OCI-LY7 (cell line): ENCODE measurements at places on chromosomes 3 and 15.
A peak's percentile ranks its signal among the peaks of the same experiment; 100 is the strongest.

DNA sequence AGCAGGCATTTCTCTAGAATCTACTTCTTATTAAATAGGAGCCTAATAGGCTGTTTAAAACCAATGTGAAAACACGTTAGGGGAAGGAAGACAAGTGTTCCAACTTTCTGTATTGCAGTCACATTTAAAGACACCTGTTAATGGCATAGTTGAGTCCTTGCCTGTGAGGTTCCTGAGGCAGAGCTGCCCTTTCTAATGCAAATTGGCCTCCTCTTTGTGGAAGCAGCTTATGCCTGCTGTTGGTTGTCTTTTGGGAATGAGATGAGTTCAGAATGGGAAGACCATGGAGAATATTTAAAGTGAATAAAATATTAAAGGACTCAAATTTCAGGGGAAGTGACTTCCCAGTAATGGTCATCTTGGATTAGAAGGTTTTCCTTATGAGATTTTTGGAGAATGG, 51.2 kb downstream of the NEK11 start:
- no peak for DNase-seq

- peak; percentile 53 for DNase-seq
These were observed 142.8 kb downstream of the LIPC start for GRCh38 chr15:58574631-58575030.

GRCh38 chr3:138888560-138888959, 53.8 kb upstream of the PIK3CB start:
- DNase-seq, result no peak

DNA sequence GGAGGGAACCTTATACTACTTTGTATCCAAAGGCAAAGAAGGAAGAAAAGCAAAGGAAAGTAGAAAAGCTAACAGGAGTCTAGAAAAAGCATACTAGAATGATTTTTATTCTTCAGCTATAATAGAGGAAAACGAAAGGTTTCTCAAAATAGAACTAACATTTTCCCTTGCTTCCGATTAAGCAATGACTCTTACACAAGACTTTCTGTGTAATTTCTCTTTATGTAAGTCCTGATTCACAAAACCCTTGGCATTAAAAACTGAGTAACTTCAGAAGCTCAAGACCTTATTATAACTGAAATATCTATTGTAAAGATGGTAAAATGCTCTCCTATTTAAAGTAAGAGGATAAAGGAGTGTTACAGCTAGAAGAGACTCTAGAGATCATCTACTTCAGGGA, 97.4 kb downstream of the DTWD1 start:
- no peak for DNase-seq

GRCh38 chr15:65377976-65378366, at the start of gene IGDCC3:
Gene IGDCC3, minus strand, starts transcription at chr15:65378002. Its CDS starts 214 bp downstream, at chr15:65377788.
- DNase-seq, result no peak

GRCh38 chr3:133065193-133065961, 27.2 kb downstream of the TMEM108 start:
- DNase-seq, result no peak

- no peak for DNase-seq
These were observed 945.6 kb upstream of the GBE1 start for GRCh38 chr3:82707035-82707434.

DNA sequence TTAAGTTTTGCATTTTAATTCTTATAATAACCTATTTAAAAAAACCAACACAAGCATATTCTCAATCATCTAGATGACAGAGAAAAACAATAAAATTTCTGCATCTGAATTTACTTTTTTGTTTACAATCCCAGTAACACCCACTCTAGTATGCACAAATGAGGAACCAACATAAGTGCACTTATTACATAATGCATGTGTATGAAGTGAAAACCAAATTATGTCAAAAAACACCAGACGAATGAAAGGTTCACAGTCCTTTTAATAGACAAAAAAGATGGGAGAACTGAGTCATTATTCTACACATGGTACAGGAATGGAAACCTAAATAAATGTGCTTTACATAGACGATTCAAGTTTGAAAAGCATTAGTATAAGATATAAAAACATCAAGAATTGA, 91.7 kb downstream of the NR1I2 start:
- no peak for DNase-seq

GRCh38 chr3:32375596-32375930, 16.1 kb upstream of the CMTM7 start:
- DNase-seq, result no peak

GRCh38 chr3:12963922-12964701, 109.1 kb downstream of the IQSEC1 start:
- no peak for DNase-seq

DNA sequence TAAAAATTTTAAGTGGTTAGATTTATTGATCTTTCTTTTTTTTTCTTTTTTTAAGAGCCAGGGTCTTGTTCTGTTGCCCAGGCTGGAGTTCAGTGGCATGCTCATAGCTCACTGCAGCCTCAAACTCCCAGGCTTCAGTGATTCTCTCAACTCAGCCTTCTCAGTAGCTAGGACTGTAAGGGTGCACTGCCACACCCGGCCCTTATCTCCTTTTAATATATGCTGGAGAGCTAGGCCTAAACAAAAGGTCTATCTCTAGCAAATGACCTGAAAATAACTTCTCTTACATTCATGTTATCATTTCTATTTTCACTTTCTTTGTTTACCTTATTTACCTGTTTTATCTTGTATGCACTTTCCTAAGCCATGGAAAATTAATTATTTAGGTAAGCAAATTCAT, 35.2 kb upstream of the MELTF start:
- no peak for DNase-seq

DNA sequence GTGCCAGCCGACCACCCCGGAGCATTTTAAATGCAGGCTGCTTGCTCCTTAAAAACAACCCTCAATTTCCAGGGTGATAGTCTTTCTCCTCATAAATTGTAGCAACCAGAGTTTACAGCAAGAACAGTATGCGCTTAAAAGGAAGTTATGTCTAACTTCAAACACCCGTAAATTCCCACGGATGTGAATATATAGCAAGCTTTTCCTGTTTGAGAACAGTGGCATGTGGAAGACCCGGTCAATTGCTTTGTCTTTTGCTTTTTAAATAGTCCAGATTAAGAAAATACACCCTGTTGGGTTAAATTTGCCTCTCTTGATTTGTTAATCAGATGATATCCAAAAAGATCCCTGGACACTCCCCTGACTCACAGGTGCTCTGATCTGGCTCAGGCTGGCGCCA, 20.8 kb downstream of the MRPS25 start:
- DNase-seq, result peak; percentile 21

GRCh38 chr15:98758224-98758623, 109.9 kb downstream of the IGF1R start:
- no peak for DNase-seq
